ENCODE measurements at places on chromosomes 2 and 18.

- no peak for DNase-seq
Observed at GRCh38 chr2:164761737-164762460, 79.7 kb downstream of the COBLL1 start.

GRCh38 chr2:27916293-27916995 lies 25.9 kb downstream of the BABAM2 start:
- DNase-seq = no peak

DNA sequence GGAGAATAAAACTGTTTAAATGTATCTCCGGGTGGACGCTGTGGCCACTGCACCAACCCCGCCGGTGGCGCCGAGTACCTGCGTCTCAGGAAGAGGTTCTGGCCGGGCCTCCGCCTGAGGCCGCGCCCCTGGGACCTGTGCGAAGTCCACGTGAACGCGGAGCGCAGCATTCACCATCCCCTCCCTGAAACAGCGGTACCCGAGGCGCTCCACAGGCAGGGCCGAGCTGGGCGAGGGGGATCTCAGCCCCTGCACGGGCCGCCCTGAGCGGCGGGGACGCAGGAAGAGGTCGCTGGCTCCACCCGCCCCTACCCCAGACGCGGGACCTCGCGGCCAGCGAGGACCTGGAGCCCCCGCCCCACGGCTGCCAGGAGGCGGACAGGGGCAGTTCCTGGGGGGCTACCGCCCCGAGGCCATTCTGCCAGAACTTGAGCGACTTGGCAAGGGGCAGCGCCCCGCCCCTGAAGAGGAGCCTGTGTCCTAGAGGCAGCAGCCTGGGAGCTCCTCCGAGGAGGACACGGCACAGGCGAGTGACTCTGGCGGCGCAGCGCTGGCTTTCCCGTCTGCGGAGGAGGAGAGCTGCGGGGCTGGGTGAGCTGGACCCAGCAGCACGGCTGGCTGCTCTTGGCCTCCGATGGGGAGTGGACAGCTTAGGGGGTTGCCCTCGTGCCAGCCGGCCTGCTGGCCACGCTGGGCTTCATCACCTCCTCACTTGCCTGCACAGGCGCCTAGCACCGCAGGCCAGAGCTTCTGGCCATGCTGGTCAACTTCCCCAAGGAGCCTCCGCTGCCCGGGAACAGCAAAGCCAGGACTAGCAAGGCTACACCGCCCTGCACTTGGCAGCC lies 9.7 kb upstream of the TEKT4 start:
- no peak for DNase-seq

DNA sequence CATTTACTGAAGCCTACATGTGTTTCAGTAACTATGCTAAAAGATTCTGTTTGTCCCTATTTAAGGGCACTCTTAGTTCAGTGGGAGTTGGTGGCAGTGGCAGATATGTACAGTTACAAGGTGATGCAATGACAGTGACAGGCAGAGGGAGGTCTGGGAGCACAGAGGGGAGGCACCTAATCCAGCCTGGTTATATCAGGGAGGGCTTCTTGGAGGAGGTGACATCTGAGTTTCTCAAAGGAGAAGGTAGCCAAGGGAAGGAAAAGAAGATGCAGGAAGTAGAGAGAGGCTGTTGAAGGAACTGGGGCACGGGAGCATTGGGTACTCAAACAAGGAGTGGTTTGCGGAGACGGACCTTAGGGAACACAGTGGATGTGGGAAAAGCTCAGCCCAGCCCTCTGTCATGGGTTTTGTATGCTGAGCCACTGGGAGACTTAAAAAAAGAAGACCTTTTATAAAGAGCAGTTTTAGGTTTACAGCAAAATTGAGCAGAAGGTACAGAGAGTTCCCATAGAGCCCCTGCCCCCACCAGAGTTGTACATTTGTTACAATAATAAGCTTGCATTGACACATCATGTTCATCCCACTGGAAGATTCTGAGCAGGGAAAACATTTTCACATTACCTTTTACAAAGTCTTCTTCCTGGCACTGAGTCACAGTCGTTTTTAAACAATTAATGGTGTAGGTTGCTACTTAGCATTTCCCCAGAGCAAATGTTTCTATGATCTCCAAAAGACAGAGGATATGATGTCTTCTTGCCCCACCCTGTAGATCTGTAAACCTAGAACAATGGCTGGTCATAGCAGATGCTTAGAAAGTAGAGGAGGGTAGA lies 83.0 kb upstream of the TAF1B start:
- no peak for DNase-seq

- DNase-seq = no peak
Observed at GRCh38 chr2:140600116-140600515, 1530.7 kb downstream of the LRP1B start.

Data from stimulated activated CD8-positive, alpha-beta memory T cell treated with anti-CD3 and anti-CD28 coated beads, Interleukin-15, amount 100 ng/mL, for 1 hour (primary cell).